ENCODE measurements at places on chromosomes 7 and 10.

DNA sequence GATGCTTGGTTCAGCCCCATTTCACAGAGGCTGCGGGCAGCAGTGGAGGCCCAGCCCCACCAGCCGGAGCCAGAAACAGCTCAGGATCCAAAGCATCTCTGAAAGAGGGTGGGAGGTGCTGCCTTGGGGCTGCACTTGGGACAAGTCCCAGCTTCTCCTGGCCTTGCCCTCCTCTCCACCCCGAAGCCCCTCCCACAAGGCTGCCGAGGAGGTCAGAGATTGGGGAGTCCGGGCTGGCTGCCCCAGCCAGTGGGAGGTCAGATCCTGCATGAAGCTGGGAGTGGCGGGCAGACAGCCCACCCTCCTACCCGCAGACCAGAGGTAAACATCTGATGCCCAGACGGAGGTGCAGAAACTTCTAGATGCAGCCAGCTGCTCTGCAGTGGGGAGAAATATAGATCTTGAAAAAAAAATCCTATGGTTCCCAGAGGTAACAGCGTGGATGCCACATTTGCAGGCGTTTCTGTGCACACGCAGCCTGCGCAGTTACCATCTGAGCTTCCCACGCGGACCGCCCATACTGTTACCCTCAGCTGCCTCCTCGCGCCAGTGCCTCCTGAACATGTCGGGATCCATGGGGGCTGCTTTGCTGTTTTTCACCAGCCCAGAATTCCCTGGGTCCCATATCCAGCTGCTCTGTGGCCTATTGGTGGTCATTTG lies 36.9 kb upstream of the GNA12 start:
- no peak for DNase-seq

DNA sequence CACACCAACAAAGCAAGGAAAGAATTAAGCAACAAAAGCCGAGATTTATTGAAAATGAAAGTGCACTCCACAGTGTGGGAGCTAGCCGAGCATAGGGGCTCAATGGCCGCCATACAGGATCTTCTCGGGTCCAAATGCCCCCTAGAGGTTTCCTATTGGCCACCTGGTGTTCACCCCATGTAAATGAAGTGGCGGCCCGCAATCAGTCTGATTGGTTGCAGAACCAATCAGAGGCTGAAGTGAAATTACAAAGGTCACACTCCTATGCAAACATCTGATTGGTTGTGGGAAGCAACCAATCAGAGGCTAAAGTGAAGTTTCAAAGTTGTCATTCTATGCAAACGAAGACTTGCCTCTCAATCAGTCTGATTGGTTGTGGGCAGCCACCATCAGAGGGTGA lies 61.8 kb upstream of the SLC35B4 start:
- no peak for DNase-seq

DNA sequence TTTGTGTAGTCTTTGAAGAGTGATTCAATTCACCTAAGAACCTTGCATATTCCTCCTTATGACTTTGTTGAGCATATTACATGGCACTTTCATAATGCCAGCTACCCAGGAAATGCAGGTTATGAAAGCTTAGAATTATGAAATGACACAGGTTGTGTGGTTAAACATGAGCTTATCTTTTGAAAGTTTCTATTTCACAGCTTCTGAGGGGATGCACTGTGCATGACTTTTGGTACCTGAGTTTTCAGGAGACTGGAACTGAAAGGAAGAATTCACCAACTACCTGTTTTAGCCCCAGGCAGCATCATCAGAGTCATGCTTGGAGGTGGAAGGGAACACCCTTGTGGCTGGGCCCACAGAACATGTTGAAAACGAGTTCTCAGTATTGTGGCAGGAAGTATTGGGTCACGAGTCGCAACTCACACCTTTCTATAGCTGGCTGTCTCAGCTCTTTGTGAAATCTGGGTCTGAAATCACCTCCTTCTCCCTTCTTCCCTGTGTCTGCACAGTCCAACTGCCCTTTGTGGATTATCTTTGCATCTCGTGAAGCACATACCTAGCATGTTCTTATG lies 228.2 kb downstream of the PTEN start:
- peak; percentile 58 for DNase-seq

- no peak for DNase-seq
Observed at GRCh38 chr7:151248346-151249033, at the start of gene SMARCD3. SMARCD3 (minus strand) TSS chr7:151248694; CDS start chr7:151248562, 132 bp downstream.

DNA sequence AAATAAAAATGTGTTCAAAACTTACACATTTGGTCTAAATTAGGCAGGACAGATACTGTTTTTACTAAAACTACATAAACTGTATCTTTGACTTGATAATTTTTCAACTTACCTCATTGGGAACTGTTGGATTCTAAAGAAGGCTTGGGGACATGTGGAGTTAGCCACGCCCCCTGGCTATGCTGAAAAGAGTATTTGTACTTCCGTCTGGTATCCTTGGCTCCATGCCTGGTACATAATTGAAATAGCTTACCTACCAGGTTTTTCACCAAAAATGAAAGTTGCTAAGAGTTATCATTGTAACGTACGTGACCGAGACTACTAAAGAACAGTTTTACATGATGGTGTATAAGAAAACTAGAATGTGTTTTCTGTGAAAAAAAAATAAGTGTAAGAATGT lies 604.8 kb upstream of the IGFBP3 start:
- no peak for DNase-seq

DNA sequence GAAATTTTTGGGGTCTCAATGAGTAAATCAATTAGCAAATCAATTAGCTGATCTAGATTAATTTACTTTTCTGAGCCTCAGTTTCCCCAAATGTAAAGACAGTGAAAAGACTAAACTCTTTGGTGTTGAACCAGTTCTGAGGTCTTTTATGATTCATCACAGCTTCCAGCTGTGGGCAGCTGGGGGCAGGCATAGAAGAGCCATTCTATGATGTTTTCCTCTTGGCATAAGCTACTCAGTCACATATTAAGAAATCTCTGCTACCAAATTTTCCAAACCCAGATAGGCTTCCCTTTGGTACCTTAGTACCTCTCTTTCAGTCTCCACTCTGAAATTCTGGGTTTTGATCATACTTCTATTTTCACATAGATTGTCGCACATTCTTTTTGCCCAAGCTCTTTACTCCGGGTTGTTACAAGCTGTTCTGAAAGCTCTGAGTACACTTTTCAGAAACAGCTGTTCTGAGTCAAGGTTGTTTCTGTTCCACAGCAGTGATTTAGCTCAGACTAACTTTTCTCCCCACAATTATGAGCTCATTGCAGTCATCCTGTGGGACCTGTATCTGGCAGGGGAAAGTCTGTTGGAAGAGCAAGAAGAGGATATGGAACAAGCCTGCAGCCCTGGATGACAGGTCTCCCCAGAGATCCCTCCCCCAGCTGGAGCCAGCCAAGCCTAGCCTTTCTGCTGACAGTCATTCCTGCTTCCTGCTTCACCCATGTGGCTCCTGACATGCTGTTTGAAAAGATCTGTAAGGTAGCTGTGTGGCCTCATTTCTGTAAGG lies 599.6 kb upstream of the GHITM start:
- no peak for DNase-seq

GRCh38 chr7:15305002-15305600 lies 256.7 kb downstream of the AGMO start:
- DNase-seq = no peak

- DNase-seq = no peak
Observed at GRCh38 chr7:28524978-28525377, 112.7 kb downstream of the CREB5 start.

DNA sequence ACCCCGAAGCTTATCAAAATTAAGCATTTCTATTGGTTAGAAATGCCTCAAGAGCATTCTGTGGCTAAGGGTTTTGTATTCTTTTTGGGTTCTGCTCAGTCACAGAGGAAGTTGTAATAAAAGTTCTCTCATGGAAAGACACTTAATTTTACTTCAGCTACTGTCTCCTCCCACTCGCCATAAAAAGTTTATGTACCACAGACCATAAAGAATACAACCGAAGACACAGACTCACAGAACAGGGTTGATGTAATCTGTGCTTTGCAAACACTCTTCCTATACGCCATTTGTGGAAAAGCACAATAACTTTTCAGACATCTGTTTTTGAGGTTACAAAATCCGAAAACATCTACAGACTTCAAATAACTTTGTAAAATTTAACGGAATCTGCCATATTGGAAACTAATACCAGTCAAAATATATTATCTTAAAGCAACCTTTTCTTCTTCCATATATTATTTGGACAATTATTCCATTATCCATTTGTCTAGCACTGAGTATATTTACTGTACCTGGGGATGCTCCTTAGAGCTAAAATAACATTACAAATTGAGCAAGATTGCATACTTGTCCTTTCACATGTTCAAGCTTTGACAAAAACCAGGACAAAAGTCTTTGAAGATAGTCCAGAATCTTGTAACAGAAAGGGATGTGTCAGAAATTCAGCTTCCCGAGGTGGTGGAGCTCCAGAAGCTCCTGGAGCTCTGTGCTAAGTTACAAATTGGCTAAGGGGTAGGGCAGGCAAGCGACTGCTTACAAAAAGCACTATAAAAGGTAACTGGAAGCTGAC lies 219.0 kb upstream of the MEOX2 start:
- no peak for DNase-seq

DNA sequence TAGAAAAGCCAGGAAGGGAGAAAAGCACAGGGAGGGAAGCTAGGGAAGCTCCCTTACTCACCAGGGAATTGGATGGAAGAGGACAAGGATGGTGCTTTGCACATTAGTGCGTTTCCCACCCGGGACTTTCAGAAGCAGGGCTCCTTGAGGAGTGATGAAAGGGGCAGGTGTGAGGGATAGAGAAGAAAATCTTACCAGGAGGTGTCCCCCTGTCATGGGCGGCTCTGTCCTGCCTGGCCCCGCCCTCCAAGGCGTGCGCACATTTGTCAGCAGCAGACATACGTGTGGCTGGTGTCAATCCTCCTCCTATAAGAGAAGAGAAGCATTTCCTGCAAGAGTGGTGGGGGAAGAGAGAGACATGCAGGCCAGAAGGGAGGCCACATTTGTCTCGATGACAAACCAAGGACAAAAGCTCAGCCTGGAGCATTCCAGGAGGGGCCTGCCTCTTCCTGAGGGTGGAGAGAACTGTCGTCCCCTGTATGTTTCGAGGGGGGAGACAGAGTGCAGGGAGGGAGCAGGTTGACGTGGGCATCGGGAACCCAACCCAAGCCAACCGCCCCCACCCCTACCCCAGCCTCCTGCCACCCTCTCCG lies 47.4 kb upstream of the COMTD1 start:
- DNase-seq = no peak

- DNase-seq = no peak
Observed at GRCh38 chr10:86264481-86265231, 101.9 kb downstream of the GRID1 start.

DNA sequence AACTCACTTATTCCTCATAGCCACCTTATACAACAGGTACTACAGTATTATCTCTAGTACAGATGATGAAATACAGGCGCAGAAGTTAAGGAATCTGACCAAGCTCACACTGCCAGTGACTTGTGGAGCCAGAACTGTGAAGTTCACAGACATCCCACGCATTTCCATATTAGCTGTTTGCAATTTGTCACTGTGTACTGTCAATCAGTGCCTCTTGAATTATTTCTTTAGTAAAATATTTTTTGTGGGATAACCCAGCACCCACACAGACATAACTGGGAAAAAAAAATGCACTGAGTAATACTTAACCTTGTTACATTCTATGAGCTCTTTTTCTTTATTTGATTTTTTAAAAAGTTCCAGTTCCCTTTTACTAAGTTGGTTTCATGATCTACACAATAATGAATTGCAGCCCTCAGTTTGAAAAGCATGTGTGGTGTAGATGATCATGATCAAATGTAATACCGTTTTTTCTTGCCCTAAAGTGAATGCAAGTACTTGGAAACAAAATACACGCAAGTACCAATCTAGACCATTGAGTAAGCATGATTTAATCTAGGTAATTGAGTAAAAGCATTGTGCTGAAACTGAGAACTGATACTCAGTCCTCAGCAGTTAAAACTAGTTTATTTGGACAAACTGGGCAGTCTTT lies 14.1 kb downstream of the CUL1 start:
- no peak for DNase-seq

DNA sequence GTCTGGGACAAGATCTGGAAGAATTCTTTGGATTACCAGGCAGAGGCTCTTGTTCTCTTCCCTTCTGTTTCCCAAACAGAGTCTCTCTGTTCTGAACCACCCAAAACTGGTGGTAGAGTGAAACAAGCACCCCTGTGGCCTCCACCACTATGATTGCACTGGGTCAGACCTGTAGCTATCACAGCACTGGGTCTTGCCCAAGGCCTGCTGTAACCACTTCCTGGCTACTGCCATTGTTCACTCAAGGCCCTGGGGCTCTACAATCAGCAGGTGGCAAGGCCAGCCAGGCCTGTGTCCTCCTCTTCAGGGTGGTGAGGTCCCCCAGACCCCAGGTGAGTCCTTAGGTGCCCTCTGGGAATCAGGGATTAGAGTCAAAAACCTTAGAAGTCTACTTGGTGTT lies 4.1 kb upstream of the LRRC17 start:
- DNase-seq = no peak

- DNase-seq = no peak
Observed at GRCh38 chr10:132614431-132615340, 77.1 kb downstream of the INPP5A start.

DNA sequence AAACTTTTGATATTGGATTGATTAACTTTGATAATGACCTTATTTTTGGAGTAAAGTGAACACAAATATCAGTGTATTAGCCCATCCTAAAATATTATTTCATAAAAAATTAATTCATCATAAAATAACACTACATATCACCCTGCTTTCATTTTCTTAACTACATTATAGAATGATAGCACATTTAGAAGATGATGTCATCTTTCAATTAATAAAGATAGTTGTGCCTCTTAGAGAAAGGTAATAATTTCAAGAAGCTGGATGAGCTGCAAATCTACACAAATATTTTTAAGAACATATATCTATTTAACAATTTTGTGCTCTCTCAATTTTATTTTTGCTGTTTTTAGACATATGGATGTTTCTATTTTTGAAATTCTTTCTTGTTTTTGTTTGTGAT lies 126.1 kb downstream of the CNTNAP2 start:
- DNase-seq = no peak

DNA sequence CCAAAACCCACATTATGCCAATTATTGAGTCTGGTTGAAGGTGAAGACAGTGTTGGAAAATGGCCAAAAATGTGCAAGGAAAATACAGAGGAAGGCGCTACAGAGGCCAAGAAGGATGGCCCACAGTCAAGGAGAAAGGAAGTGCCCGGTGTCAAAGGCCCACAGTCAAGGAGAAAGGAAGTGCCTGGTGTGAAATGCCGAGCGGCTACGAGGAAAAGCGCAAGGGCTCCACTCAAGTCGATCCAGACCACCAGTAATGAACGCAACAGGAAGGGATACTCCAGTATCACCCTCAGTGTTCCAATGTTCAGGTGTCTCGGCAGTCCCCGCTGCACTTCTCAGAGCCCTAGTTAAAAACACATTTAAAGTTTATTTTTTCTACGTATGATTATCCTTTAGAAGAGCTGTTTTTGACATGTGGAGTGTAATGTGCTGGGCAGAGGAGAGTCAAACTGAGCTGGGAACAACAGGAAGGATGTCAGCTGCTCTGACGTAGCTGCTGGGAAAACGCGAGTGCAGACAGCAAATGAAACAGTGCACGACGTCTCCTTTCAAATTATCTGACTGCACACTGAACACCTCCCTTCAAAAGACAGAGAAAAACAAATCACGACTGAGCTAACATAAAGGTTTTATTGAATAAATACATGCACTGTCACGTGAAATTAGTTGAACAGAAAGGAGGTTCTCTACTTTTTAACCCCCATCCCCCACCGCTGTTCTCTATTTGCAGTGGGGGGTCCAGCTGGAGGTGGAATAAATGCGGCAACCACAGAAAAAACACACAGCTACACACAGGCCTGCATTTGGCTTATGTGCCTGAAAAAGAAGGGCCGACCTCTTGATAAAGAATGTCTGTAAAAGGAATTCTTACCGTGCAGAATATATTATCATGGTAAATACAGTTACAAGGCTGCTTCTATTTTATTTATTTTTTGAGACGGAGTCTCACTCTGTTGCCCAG lies 26.1 kb upstream of the NCAPG2 start:
- no peak for DNase-seq
